ENCODE measurements at places on chromosomes 6 and 20.

- DNase-seq, result no peak
These were observed 880.4 kb upstream of the MAN1A1 start for GRCh38 chr6:120230008-120230407.

DNA sequence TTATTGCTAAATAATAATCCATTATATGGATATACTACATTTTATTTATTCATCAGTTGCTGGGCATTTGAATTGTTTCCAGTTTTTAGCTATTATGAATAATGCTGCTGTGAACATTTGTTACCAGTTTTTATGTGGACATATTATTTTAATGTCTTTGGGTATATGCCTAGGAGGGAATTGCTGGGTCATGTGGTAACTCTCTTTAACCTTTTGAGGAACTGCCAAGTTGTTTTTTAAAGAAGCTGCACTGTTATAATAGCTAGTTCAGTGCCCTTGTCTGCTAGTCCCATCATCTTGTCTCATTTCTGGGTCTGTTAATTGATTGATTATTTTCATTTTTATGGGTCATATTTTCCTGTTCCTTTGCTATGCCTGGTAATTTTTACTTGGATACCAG, 56.3 kb downstream of the FOXO3 start:
- no peak for DNase-seq

DNA sequence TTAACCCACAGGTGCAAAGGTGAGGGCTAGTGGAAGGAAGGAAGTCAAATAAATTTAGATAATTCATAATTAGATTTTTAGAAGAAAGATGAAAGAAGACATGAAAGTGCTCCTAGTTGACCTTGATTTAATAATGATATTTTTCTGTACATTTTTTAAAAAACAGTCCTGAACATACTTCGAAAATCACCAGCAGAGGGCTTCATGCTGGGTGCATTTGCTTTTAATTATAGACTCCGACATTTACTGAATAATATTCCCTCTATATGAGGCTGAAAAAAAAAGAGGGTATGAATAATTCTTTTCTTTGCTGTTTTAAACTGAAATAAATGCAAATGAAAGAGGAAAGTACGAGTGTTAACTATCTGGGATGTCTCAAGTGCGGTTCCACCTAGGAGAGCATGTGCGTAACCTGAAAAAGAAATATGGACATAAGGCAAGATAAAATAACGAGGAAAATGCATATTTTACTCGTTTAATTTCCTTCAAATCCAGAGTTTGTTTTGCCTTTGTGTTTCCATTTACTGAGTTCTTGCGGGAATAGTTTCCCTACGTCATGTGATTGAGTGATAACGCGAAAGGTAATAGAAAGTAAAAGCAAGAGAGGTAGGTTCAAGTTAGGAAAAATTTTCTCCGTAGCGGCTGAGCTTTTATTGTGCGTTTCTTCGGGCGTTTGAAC, 3.1 kb upstream of the TFAP2B start:
- DNase-seq, result no peak

GRCh38 chr6:143619824-143620401, 57.9 kb upstream of the PHACTR2 start:
- no peak for DNase-seq

GRCh38 chr20:49179368-49180277, 8.5 kb downstream of the STAU1 start:
- DNase-seq, result no peak

- DNase-seq, result no peak
These were observed 28.2 kb downstream of the NDRG3 start for GRCh38 chr20:36717657-36718056.

- no peak for DNase-seq
These were observed 23.0 kb upstream of the FLRT3 start for GRCh38 chr20:14360416-14360815.

GRCh38 chr6:145209272-145209671, 526.0 kb downstream of the EPM2A start:
- no peak for DNase-seq
